ENCODE measurements at places on chromosomes 2 and 18.

GRCh38 chr2:231483398-231484329, 19.4 kb upstream of the NCL start:
- no peak for DNase-seq

- DNase-seq: no peak
These were observed 51.7 kb upstream of the ATP5MC3 start for GRCh38 chr2:175233135-175233719.

DNA sequence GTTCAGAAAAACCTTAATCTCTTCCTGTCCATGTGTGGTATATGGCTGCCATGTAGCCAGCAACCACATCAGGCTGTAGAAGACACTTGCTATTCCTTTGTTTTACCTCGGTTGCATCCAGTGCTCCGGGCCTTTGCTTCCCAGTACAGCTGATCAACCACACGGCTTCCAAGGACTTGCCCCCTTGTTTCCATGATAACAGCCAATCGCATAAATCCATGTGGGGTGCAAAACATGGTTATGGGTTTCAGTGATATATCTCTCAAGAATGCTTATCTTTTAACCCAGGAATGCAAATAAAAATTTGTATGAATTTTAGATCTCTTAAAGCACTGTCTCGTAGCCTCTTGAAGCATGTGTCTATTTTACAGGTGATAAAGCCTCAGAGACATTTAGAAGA, 118.3 kb downstream of the MGAT5 start:
- DNase-seq: no peak

- no peak for DNase-seq
These were observed 1.2 kb downstream of the GPD2 start for GRCh38 chr2:156437272-156437930.
